ENCODE measurements at places on chromosomes 4 and X.

DNA sequence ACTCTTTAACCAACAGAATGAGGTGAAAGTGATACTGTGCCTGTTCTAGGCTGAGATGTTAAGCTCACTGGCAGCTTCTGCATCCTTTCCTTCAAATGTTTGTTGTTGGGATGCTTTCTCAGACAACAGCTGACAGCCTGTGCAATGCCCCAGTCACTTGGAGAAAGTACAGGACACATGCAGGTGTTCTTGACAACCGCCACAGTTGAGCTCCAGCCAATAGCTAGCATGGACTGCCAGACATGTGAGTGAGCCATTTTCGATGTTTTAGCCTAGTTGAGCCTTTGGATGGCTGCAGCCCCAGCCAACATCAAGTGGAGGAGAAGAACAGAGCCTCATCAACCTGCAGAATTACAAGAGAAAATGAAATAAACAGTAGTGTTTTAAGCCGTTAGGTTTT is 94.1 kb upstream of the PPP3CA start:
- DNase-seq: no peak

DNA sequence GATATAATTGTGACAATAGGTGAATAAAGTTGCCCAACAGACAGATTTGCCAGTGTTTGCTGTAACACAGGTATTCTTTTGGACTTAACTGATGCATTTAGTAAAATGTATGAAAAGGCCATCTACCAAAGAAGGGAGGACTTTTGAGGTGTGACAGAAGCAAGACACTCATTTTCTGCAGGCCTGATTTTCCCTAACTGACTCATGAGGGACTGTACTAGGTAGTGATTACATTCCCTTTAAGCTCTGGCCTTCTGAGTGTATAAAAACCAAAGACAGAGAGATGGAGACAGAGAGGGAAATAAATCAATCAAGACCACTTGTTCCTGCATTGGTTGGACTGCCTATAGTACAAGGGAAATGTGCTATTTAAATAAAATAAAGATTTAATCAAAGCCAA is 150.8 kb upstream of the GALNT7 start:
- DNase-seq: no peak

DNA sequence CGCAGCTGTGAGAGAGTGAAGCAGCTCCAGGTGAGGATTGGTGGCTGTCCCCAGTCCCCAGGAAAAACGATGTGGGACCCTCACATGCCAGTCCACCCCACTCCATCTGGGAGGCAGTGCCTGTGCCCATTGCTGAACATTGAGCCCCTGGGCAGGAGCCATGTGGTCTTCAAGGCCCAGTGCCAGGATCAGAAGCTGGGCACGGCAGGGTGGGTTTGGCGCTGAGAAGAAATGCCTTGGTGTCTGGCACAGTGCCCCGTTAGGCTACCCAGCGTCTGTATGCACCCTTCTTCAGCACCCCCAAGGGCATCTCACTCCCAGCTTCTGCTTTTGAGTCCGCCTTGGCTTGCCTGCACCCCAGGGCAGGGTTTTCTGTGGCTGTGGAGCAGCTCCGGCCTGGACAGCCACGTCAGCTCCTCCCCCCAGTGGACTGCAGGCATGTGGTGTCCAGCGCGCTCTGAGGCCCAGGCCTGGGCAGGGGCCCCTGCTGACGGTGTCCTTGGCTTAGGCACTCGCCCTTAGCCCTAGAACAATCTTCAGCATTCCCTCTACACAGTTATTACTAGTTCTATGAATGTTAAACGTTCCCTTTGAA is 28.6 kb downstream of the RGS12 start:
- DNase-seq: no peak

- DNase-seq: no peak
Observed at GRCh38 chrX:10529344-10529743, 91.0 kb downstream of the MID1 start.

- DNase-seq: no peak
Observed at GRCh38 chrX:110846071-110846470, 50.5 kb upstream of the CHRDL1 start.

GRCh38 chrX:154397888-154398667 is at the start of gene RPL10:
Gene RPL10, plus strand, starts transcription at chrX:154398377. Its CDS starts 143 bp downstream, at chrX:154398520.
- peak; percentile 91 for DNase-seq

DNA sequence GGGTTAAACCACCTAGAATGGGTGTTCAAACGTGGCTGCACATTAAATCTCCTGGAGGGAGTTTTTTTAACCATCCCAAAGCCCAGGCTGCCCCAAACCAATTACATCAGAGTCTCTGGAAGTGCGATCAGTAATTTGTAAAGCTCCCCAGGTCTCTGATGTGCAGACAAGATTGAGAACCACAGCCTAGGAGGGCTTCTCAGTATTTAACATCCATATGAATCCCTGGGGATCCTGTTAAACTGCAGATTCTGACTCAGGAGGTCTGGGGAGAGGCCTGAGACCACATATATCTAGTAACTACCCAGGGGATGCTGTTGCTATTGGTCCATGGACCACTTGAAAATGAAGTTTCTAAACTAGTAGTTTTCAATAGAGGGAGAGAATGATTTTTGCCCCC is 42.6 kb downstream of the SMPX start:
- DNase-seq: no peak

DNA sequence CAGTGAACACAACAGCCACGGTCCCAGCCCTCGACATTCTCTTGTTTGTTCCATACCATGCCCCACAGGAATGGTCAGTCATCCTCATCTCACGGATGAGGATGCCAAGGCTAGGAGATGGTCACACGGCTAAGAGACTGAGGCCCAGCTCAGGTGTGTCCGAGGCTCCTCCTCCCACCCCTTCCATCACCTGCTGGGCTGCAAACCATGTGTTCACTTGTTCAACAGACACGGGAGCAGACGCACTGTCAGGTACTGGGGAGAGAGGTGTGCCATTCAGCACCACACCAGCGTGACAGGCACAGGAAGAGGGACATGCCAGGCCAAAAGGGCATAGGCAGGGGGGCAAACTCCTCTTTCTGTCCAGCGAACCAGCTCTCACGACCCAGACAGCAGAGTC is 45.9 kb downstream of the ABLIM2 start:
- no peak for DNase-seq

DNA sequence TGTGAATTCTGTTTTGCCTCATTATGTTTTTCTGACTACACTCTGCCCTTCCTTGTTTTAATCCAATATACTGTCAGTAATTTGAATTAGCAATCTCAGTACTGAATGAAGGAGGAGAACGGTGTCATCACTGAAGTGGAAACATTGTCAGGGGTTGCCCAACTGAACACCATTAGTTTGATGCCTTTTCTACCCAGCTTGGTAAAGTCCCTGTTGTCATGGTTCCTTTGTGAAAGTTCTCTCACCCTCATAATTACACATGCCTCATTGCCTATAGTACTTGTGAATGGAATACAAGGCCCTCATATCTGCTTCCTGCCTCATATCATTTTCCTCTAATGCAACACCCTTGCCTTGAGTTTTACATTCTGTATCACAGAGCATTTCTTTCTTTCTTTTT is 76.9 kb downstream of the RRAGB start:
- DNase-seq: no peak

GRCh38 chr4:112895811-112896608 is 153.4 kb upstream of the ANK2 start:
- no peak for DNase-seq

GRCh38 chrX:30085571-30085970 is 129.8 kb upstream of the MAGEB2 start:
- no peak for DNase-seq

DNA sequence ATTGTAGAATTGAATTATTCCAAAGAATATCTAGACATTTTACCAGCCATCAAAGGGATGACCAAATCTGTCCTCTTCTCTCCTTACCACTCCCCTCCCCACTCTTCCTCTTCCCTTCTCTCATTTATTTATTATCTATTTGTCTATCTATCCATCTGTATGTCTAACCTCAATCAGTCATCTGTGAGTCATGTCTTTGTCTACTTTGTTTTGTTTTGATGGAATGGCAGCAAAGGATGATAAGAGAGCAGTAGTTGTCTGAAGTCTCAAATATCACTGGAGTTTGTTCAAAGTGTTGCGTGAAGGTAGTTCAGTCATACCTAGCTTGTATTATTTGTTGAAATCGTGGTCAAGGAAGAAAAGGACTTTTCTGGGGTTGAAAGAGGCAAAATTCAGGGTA is 34.7 kb upstream of the PGRMC2 start:
- DNase-seq: no peak

DNA sequence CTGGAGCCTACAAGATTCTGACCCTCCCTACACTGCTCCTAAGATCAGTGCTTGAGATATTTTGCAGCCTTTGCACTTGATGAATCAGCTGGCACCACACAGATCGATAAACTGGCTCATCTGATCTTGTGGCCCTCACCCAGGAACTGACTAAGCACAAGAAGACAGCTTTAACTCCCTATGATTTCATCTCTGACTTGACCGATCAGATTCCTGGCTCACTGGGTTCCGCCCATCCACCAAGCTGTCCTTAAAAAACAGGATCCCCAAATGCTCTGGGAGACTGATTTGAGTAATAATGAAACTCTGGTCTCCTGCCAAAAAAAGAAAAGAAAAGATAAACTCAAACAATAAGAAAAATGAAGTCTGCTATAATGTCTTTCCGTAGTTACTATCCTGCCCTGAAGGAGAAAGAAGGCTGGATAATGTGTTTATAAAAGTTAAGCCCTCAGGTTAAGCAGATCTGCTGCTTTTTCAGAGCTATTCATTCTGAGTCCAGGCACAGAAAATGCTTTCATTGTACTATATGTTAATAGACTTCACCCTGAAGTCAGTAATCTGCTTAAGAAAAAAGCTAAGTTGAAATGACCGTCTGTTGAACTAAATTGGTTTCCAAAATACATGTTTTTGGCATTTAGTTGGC is 795.2 kb downstream of the TRIML1 start:
- no peak for DNase-seq

DNA sequence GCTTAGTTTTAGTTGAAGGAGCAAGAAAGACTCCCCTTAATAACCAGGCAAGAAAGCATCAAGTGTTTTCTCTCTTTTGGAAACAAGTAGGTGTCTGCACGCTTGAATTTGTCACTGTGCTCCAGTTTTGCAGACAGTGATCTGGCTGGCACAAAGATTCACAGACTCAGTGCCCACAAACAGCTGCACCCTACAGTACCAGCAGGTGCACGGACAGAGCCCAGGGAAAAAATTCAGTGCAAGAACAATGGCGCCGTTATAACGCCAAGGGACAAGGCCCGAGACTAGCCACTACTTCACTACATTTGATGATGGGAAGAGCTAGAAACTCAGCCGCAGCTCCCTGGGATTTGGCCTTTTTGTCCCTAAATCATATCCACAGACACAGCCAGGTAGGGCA is 56.0 kb downstream of the ZNF827 start:
- no peak for DNase-seq

GRCh38 chr4:47084111-47084510 is 52.7 kb downstream of the GABRB1 start:
- no peak for DNase-seq

GRCh38 chrX:150680974-150681373 is 12.2 kb upstream of the MTMR1 start:
- DNase-seq: no peak

DNA sequence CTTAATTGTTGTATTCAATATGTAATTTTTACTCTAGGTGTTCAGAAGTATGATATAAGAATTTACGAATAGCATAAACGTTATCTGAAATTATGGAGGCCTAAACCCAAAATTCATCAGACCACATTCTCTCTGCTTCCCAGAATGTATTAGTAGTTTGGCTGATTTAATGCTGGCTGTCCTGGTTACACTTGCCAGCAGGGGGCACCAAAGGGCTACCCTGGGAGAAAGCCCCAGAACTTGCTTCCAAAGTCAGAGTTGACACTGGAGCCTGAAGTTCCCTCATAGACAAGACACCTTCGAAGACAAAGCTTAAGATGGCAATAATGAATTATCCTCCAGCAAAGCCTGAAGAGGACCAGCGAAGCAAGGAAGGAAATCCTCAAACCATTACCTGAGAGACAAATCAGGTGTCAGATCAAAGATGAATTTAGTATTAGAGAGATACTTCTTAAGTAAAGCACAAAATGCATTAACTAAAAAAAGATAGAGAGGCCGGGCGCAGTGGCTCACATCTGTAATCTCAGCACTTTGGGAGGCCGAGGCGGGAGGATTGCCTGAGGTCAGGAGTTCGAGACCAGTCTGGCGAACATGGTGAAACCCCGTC is 11.3 kb upstream of the ANOS1 start:
- peak; percentile 59 for DNase-seq

- no peak for DNase-seq
Observed at GRCh38 chr4:22910200-22910599, 217.5 kb downstream of the GBA3 start.

- DNase-seq: no peak
Observed at GRCh38 chr4:41437111-41437536, 100.8 kb upstream of the LIMCH1 start.

DNA sequence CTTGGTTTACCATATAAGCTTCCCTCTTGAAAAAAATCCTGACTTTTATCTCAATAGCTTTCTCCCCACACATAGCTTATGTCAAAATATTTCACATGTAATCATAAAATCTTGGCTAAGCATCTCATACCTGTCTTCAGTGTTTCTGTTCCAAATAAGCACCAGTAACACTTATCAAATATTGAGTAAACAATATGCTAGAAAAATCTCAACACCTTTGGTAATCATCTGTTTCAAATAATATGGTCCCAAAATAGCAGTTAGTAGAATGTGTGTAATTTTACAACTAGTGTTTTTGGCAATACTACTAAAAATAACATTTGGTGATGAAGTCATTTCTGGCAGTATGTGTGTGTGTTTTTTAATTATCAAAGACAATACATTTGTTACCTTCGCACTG is 2138.2 kb downstream of the PCDH7 start:
- no peak for DNase-seq

Measured in activated CD4-positive, alpha-beta T cell treated with anti-CD3 and anti-CD28 coated beads, Interleukin-2, amount 50 U/mL, for 48 hours (primary cell).